ENCODE measurements at places on chromosomes 3 and 15. TPM values are rescaled to one million over a fixed set of nuclear protein-coding genes. Genes with fewer than 3 reads are reported as not detected.
A peak's percentile ranks its signal among the peaks of the same experiment; 100 is the strongest.

DNA sequence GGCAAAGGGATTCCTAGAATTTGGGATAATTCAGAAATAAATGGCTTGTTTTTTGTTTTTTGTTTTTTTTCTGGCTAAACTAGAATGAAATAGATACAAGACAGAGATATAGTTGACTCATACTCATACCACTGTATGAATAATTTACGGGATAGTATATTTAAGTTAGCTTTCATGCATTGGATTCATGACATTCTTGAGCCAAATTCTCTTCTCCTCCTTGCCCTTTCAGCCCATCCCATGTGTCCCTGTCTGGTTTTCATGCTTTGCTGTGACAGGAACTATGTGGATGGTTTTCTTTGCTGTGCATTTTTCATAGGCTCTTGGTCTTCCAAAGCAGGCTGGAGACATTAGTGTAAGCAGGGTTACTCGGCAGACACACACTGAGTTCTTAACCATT, 66.6 kb upstream of the UMPS start:
- peaks cover 19% of the 10 kb centered on the region for H3K4me1 ChIP-seq
- no peaks in the 10 kb centered on the region for H3K36me3 ChIP-seq
- no peak overlapping the region for H3K27ac ChIP-seq
- no peak for DNase-seq
- no peaks in the 10 kb centered on the region for H3K27me3 ChIP-seq
- H3K4me3 ChIP-seq, result no peak overlapping the region

DNA sequence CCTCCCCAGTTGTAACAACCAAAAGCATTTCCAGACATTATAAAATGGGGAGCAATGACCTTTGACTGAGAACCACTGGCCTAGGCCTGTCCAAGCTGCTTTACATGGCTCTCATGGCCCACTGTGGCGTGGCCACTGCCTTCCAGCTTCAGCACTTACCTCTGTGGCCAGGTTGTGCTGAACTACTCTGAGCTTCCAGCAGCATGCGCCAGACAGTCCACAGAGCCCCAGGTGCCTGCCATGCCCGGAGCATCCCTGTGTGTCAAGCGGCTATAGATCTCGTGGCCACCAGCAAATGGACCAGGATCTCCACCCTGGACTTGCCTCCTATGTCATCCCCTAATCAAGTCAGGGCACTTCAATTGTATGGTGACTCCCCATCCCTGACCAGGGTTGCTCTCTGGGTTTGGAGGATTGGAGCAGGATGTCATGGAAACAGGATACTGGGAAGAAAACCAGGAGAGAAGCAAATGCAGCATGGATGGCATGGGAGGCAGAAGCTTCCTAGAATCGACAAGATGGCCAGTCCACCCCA, 199.7 kb downstream of the UACA start:
- no peak overlapping the region for H3K27ac ChIP-seq
- H3K4me1 ChIP-seq, result no peaks in the 10 kb centered on the region
- H3K27me3 ChIP-seq, result no peaks in the 10 kb centered on the region

DNA sequence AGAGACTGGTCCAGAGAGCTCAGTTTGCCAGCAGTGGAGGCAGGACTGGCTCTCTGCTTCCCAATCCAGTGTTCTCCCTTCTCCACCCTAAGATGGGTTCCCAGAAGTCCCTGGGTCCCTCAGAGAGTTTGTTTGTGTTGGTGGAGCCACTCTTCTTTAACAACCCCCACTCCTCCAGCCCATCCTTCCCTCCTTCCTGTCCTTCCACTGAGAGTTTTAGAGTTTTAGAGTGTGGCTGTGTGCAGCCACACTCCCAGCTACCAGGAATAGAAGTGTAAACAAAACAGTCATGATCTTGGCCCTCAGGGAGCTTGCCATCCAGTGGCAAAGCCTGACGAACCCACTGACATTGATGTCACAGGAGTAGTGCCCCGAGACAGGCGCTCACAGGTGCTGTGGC, 12.5 kb upstream of the FBLN2 start:
- H3K4me3 ChIP-seq, result no peak overlapping the region
- H3K27ac ChIP-seq, result peak overlapping the region; percentile 19
- peaks cover 21% of the 10 kb centered on the region for H3K36me3 ChIP-seq

- no peak for DNase-seq
- H3K4me3 ChIP-seq, result no peak overlapping the region
- no peaks in the 10 kb centered on the region for H3K36me3 ChIP-seq
- peaks cover 32% of the 10 kb centered on the region for H3K27me3 ChIP-seq
These were observed 131.5 kb downstream of the SLC9A9 start for GRCh38 chr3:143716731-143717130.

- DNase-seq, result no peak
- H3K36me3 ChIP-seq, result no peaks in the 10 kb centered on the region
- H3K4me3 ChIP-seq, result no peak overlapping the region
- no peak overlapping the region for H3K27ac ChIP-seq
These were observed 499.8 kb upstream of the TPRG1 start for GRCh38 chr3:188671971-188672370.

GRCh38 chr3:24485511-24485910, 9.1 kb downstream of the THRB start:
- H3K36me3 ChIP-seq, result no peaks in the 10 kb centered on the region
- H3K4me3 ChIP-seq, result no peak overlapping the region

DNA sequence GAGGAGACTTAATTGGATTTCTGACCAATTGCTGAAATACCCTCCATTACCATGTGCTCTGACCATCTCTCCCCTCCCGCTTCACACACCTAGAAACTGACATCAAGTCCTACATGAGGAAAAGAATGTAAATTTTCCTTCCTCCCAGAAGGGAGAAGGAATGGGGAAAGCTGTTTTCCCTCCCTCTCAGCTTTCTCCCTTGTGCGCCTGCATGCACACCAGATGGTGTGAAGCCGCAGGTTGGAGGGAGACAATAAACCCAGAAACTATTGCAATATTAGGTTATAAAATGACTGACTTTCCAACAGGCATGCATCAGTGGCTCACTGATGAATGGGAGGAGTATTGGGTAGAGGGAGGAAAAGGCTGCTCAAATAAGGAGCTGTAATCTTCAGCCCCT, 50.9 kb downstream of the MB21D2 start:
- no peaks in the 10 kb centered on the region for H3K27me3 ChIP-seq
- H3K36me3 ChIP-seq, result no peaks in the 10 kb centered on the region
- no peak overlapping the region for H3K27ac ChIP-seq
- no peak for DNase-seq
- H3K4me3 ChIP-seq, result no peak overlapping the region

DNA sequence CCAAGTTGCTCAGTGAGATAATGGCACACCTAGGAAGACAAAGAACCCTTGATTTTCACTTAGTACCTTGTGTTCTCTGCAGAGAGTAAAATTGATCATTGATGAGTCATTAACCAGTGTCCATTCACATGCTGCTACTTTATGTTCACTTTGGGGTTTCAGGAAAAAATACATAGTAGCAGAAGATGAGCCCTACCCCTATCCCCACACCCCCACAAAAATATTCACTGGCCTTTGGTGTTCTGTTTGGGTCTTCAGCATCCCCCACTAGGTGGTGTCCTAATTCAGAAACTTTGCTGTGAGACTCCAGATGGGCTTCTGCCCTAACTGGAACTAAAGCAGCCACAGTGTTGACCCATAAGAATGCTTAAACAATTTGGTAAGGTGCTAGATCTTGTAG, 178.8 kb downstream of the KLHL25 start:
- DNase-seq, result peak; percentile 40
- H3K27ac ChIP-seq, result peak overlapping the region; percentile 9
- H3K4me1 ChIP-seq, result peaks cover 28% of the 10 kb centered on the region

DNA sequence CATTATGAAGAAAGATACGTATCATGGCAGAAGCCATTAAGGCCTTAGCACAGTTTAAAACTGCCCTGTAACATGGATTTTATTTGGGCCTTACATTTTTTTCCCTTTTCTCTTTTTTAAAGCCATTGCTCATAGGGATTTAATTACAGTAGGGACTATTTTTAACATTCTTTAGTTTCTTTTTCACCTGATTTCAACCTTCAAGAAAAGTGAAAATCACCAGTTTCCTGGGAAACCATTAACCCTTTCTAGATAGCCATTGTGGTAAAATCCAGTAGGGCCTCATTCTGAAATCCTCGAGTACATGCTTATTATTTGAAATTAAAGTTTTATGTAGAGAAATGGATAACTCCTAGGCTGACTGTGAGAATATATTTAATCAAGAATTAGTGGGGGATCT, 3.1 kb downstream of the SPRED1 start:
- no peaks in the 10 kb centered on the region for H3K27me3 ChIP-seq
- no peak overlapping the region for H3K27ac ChIP-seq
- no peak overlapping the region for H3K4me3 ChIP-seq
- no peaks in the 10 kb centered on the region for H3K4me1 ChIP-seq

GRCh38 chr3:66885326-66886000, 112.6 kb upstream of the KBTBD8 start:
- H3K4me1 ChIP-seq, result peaks cover 21% of the 10 kb centered on the region
- no peak overlapping the region for H3K4me3 ChIP-seq
- H3K27me3 ChIP-seq, result no peaks in the 10 kb centered on the region
- peak; percentile 60 for DNase-seq
- peaks cover 21% of the 10 kb centered on the region for H3K36me3 ChIP-seq

Gene NMB
- 16.6 TPM for total RNA-seq

Gene GOLGA8M
- total RNA-seq, result not detected

Gene COL8A1
- 0.71 TPM for total RNA-seq

Gene SHQ1
- 22.3 TPM for total RNA-seq

Gene MOBP
- 0.57 TPM for total RNA-seq
